Stimulated activated CD8-positive, alpha-beta memory T cell treated with anti-CD3 and anti-CD28 coated beads, Interleukin-7, amount 100 ng/mL, for 1 hour (primary cell): ENCODE measurements at places on chromosomes 11 and 22.

DNA sequence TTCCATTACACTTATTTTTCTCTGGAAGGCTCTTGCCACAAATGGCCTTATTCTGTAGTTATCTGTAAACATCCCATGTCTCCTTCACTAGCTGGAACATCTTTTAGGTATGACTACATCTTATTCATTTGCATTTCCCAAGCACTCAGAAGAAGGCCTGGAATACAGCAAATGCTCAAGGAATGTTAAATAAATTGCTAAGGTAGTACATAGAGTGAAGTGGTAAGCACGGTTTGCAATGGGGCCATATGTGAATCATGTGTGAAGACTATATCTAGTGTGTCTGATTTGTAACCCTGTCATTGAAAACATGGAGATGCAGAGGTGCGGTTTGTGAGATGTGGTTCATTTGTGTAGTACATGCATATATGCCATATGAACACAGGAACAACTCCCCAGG is 33.5 kb downstream of the GDPD4 start:
- DNase-seq = no peak

DNA sequence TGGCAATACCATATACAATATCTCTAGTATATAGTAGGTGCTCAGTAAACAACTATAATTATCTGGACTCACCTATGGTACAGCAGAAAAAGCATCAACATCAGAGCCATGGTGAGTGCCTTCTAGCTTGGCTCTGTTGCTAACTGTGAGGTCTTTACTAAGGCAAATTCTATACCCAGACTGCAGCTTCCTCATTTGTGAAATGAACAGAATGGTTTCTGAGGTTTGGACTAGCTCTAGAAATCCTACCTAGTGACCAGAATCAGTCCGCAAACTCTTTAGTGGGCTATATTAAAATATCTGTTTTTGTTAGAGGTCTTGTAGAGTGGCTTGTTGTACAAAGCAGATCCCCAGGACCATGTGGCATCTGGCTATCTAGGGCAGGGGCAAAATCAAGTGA is 3.7 kb downstream of the MS4A1 start:
- no peak for DNase-seq

DNA sequence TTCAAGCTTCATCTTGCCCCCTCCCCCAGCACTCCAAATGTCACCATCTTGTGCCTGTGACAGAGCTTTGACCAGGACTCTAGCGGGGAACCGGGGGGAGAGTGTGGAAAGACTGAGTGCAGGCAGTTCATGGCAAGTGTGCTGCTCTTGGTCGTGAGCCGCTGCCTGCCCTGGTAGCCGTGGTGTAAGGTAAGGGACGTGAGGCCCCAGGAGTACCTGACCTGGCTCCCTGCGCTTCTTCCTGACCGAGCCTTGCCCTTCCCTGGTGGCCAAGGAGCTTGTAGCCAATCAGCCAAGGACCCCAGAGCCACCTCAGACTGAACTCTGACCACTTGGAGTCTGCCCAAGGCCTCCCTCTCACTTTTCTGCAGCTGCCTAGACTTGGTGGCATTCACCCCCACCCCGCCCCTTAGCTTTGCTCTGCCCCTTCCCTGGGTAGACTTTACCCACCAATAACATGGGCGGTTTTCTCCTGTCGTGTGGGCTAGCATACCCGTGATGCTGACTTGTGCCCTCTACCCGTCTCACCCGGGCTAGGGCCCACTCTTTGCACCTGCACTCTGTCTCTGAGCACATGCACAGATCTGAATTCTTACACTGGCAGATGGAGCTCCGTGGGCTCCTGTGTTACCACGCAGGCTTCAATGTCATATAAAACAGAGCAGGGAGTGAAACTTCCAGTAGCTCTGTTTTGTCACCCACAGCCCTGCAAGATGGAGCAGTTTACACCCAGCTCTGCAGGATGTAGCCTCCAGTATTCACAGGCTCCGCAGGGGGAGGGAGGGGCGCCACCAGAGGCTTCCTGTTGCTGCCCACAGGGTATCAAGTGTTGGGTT is 1.5 kb downstream of the DGKZ start:
- DNase-seq = no peak

- DNase-seq = no peak
Measured at GRCh38 chr11:131686836-131687235, 316.4 kb downstream of the NTM start.

GRCh38 chr11:44112091-44112821 is 16.8 kb downstream of the EXT2 start:
- no peak for DNase-seq

DNA sequence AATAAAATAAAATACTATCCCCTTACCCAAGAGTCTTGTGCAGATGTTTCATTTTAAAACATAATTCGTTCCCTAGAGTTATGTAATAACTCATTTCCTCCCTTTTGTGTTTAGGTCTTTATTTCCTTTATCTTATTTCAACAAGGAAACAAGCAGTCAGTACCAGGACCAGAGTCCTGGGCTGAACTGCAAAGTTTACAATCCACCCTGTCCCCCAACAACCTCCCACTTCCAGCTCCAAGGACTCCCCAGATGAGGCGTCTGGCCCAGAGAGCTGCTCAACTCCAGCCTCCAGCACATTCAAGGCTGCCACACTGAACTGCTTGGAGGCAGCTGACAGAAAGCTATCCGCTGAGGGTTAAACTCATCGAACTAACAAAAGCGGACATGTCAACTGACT is 4.5 kb downstream of the POLDIP3 start:
- no peak for DNase-seq
